RPMI7951 (cell line): ENCODE measurements at places on chromosomes 11 and 22.

- peak; percentile 31 for DNase-seq
Observed at GRCh38 chr11:92886243-92886905, 83.1 kb upstream of the MTNR1B start.

- no peak for DNase-seq
Observed at GRCh38 chr11:101061606-101062005, 68.0 kb downstream of the PGR start.

- DNase-seq = no peak
Observed at GRCh38 chr11:11020747-11021149, 162.9 kb upstream of the ZBED5 start.

GRCh38 chr22:38040953-38041759 is 16.0 kb upstream of the PICK1 start:
- no peak for DNase-seq

GRCh38 chr11:130806746-130807145 is 109.5 kb downstream of the SNX19 start:
- DNase-seq = no peak

DNA sequence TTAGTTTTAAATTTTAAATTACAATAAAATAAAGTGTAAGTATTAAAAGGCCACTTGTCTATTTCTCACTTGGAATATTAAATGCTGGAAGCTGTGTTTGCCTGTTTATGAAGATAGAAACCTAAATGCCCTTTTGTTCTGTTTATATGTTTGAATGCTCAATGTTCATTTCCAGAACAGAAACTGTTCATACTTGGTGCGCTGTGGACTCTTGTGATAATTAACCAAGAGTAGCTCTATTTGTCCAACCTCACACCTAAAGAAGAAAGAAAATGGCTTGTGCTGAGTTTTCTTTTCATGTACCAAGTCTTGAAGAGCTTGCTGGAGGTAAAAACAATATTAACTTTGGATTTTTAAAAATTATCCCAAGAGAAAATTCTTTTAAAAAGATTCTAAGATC is 5.7 kb downstream of the C11orf54 start:
- no peak for DNase-seq

GRCh38 chr11:11210446-11210845 is 142.6 kb downstream of the CSNK2A3 start:
- no peak for DNase-seq

DNA sequence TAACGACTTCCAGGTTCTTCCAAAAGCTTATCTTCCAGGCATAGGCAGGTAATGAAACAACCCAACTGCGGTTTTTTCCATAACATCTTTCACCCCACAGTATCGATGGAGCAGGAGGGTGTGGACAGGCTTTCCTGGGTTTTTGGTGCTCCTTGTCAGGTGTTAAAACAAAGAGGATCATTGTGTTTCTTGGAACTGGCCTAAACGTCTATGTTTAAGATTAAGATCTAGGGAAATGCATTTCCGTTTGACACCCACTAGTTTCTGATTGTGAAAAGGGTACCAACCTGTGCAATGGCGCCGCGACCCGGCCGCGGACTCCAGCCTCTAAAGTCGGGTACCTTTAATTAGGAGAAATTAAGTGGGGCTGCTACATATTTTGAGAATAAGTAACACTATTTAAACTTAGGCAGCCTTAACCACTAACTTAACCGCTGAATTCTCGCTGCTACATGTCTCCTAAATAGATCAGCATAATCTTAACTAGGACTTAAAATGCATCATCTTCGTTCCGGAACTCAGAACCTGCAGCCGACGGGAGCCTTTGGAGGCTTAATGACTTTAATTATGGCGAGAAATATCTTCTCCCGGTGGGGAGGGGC is 31.5 kb downstream of the C22orf31 start:
- peak; percentile 62 for DNase-seq

- DNase-seq = peak; percentile 51
Observed at GRCh38 chr22:46641811-46642266, 21.7 kb downstream of the GRAMD4 start.

DNA sequence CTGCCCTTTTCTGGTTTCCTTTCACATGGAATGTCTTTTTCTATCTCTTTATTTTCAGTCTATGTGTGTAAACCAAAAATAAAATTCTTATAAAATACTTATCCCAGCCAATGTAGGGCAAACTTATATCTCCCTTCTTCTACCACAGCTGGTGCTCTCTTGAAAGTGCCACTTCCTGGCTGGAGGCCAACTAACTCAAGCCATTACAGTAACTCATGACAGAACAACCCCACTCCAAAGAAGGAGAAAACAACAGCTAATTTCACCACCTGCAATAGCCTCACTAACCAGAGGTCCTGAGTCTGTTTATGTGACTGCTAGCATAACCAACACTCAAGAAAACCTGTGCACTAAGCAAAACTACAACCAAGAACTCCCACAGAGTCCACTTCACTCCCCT is 74.9 kb upstream of the DBX1 start:
- DNase-seq = no peak
